NCI-H748 treated with DMSO at 0.1 percent for 48 hours (cell line): ENCODE measurements at places on chromosomes 3 and 15.

DNA sequence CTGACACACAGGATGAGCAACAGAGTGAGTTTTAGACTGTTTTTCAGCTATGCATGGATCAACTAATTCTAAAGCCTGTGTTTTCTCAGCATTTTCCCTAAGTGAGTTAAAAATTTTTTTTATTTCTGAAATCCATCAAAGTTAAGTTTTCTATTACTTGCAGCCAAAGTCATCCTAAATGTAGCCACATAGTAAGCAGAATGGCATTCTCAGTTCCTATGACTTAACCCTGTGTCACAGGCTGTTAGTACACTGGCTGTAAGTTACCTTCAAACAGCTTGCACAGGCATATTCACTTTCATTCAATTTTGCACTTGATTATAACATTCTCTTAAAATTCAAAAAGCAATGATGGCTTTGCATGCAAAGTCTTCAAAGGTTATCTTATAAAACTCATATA, 368.2 kb downstream of the OCA2 start:
- no peak for DNase-seq

- no peak for DNase-seq
Measured at GRCh38 chr3:3113042-3113709, 3.0 kb upstream of the IL5RA start.

DNA sequence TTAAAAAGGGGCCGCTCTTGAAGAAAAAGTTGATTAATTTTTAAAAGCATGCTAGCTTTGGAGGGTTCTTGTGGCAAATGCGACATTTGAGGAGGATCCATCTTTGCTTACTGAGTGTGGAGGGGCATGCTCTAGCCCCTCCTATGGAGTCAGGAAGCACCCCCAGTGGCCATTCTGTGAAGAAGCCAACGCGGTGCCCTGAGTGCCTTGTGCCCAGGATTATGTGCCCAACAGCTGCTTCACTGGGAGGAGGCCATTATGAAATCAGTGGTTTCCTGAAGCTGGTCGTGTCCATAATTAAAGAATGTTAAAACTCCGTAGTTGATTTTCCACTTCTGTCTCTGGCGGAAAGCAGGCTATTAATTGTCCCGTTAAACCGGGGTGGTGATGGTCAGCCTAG, 69.1 kb upstream of the TNFAIP8L3 start:
- no peak for DNase-seq

DNA sequence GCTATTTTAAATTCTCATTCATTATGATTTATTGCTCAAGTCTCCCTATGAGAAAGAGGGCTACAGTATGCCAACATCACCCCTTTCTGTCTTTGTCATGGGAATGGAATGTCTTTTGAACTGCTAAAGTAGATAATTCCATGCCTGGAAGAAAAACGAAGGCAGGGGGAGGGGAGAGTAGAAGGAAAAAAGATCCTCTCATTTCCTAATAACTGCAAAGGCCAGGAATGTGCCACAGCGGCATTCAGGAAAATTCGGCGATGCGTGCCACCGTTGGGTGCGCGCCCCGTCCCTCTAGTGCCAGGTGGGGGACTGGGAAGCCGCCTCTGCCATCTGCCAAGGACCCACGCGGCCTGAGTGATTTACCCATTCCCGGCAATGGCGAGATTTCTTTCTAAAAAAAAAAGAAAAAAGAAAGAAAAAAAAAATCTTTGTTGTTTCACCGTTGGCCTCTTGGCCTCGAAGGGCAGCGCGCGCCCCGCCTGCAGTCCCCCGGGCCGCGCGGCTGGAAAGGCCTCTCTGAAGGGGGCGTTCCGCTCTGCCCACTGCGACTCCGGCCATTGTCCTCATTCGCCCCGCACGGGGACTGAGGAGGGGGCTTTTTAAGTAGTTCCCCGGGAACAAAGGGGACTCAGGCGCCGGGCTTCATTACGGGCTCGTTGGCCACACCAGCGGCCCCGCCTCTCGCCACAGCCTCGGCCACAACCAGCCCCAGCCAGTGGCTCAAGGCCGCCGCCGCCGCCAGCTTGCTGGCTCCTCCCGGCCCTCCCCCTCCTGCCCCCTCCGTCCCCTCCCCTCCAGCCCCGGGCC, 54.5 kb downstream of the CPN2 start:
- no peak for DNase-seq
